ENCODE measurements at places on chromosomes 5 and 9. TPM values are rescaled to one million over a fixed set of nuclear protein-coding genes. Genes with fewer than 3 reads are reported as not detected.

GRCh38 chr9:136140966-136141365 is 22.3 kb upstream of the TMEM250 start:
- DNase-seq: no peak

- DNase-seq: no peak
Measured at GRCh38 chr5:102713278-102713677, 41.8 kb upstream of the PAM start.

GRCh38 chr5:31898036-31898632 is 259.2 kb downstream of the PDZD2 start:
- no peak for DNase-seq

FBXW2 gene
- total RNA-seq: 74.8 TPM

DNA sequence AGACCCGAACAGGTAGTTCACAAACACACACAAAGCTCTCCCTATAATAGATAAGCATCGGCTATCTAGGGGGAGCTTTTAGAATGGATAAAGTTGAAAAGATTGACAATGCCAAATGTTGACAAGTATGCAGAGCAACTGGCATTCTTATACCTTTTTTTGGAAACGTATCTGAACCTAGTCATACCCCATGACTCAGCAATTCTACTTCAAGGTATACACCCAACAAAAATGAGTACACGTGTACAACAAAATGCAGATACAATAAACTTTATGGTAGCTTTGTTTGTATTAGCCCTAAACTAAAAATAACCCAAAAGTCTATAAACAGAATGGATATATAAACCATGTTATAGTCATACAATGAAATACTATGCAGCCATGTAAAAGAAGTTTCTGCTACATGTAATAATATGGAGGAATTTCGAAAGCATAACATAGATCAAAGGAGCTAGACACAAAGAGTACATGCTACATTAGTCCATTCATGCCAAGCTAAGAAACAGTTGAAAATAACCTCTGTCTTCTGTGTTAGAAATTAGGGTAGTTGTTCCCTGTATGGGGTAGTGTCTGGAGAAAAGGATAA is 718.5 kb upstream of the ZNF608 start:
- DNase-seq: no peak

DNA sequence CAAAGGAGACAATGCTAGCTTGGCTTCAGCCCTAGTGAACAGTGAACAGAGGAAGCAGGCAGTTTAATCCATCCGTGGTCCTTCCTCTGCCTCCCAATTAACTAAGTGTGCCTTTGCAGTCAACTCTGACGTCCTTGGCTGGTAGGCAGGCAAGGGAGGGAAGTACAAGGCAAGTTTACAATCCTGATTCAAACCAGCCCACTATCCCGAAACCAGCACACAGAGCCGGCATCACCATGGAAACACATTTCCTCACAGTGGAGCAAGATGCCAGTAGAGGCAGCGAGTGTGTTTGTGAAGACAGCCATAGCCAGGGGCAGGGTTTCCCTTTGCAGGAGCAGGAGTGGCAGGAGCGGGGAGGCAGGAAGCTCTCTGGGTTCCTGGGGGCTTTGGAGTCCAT is 73.9 kb downstream of the GOLPH3 start:
- DNase-seq: no peak

LCN9 gene
- not detected for total RNA-seq

SPINK13 gene
- total RNA-seq: not detected

DNA sequence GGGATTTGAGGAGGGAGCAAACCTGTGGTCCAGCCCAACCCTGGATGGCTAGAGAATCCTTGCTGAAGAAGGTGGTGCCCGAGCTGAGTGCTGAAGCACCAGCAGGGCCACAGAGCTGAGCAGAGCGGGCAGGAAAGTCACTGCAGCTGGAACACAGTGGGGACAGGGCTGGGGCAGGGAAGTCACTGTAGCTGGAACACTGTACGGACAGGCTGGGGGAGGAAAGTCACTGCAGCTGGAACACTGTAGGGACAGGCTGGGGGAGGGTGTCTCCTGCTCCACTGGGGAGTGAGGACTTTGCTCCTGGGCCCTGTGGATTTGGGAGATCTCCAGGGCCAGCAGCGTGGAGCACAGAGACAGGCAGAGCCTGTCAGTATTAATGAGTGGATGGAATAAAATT is 9.0 kb upstream of the SUSD3 start:
- DNase-seq: no peak
